Uterine smooth muscle cell (primary cell): ENCODE measurements at places on chromosomes 16 and 17. TPM values are rescaled to one million over a fixed set of nuclear protein-coding genes. Genes with fewer than 3 reads are reported as not detected.

Gene KRT12
- under 0.01 TPM in 1 of 2 replicates, not detected in the other for total RNA-seq

Gene TNFRSF17
- total RNA-seq: not detected in 2 replicates

Gene ASGR1
- total RNA-seq: 1.3 and 1.4 TPM in 2 replicates

Gene SCARF1
- total RNA-seq: 0.25 and 0.44 TPM in 2 replicates

Gene STX1B
- 2.1 and 2.5 TPM in 2 replicates for total RNA-seq

Gene TMEM98
- total RNA-seq: 88.8 and 143 TPM in 2 replicates

Gene CEMP1
- total RNA-seq: 0.12 TPM in 1 of 2 replicates, not detected in the other

Gene RAB11FIP4
- 0.12 and 0.66 TPM in 2 replicates for total RNA-seq

Gene C17orf100
- 0.44 and 0.75 TPM in 2 replicates for total RNA-seq

Gene KRT9
- not detected in 2 replicates for total RNA-seq

Gene CCL8
- total RNA-seq: not detected in 2 replicates

Gene C16orf96
- total RNA-seq: not detected in 2 replicates

Gene SPHK1
- 73.4 and 79.2 TPM in 2 replicates for total RNA-seq
